Stomach (tissue), 19 donors: ENCODE measurements at places on chromosomes 6 and 20. TPM values are rescaled to one million over a fixed set of nuclear protein-coding genes. Genes with fewer than 3 reads are reported as not detected.
A peak's percentile ranks its signal among the peaks of the same experiment; 100 is the strongest.

The KHDRBS2 gene
- 0.45 TPM for total RNA-seq

DNA sequence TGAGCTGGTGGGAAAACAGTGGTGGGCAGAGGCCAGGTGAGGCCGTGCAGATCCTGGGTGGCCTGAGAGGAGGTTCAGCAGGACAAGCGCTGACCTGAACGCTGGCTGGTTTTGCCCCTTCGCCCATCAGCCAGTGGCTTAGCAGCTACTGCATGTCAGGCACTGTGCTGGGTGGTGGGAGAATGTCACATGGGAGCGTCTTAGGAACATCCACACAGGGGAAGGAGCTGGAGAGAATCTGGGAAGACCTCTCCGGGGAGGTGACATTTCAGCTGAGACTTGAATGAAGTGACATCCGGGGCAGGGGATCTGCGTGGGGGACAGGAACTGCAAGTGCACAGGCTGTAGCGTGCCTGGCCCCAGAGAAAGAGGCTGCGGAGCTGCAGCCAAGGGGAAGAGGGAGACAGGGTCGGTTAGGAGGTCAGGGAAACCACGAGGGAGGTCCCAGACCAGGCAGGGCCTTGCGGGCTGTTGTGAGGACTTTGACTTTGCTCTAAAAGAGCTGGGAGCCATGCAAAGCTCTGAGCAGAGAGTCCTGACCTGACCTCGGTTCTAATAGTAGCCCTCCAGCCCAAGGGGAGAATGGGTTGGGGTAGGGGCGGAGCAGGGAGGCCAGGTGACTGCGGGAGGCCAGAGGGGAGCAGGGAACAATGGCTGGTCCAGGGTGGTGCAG is 156.8 kb upstream of the PTPN1 start:
- DNase-seq = no peak

GRCh38 chr6:148395583-148396101 is 53.0 kb downstream of the SASH1 start:
- DNase-seq = no peak

DNA sequence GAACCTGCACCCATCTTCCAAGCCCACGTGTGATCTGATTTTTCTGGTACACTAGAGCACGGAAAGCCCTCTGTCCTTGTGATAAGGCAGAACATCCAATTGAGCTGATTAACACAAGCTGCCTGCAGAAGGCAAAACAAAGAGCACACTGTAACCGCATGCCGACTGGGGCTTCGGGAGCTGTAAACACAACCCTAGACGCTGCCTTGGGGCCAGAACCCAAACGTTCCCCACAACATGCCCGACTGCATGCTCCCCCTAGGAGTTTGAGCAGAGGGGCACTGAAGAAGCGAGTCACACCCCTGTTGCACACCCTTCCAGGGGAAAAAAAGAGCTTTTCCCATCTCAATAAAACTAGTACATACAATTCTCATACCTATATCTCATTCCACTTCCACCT is 470.7 kb downstream of the HTR1B start:
- no peak for DNase-seq

- no peak for DNase-seq
These were observed 115.7 kb upstream of the RALGAPA2 start for GRCh38 chr20:20827992-20828597.

DNA sequence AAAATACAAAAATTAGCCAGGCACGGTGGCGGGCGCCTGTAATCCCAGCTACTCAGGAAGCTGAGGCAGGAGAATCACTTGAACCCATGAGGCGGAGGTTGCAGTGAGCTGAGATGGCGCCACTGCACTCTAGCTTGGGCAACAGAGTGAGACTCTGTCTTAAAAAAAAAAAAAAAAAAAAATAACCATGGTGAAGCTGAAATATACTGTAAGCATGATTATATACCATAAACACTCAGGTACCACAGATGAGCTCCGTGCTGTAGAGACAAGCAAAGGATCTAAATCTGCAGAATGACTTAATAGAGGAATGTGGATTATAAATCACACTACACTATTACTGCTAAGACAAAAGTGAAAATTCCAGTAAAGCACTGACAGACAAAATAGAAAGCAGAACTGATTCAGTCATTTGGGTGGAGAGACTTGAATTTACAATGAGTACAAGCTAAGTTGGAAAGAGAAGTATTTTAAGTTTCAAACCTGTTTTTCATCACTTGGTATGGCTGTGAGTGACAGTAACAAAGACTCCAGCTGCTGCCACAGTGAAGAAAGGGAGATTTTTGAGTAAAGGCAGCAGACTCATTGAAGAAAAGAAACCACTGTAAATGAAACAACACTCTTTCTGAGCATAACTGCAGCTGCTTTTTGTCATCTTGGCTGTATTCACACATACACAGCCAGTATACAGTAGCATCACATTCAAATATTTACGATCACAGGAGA is 322.1 kb downstream of the RNGTT start:
- DNase-seq = peak; percentile 62

DNA sequence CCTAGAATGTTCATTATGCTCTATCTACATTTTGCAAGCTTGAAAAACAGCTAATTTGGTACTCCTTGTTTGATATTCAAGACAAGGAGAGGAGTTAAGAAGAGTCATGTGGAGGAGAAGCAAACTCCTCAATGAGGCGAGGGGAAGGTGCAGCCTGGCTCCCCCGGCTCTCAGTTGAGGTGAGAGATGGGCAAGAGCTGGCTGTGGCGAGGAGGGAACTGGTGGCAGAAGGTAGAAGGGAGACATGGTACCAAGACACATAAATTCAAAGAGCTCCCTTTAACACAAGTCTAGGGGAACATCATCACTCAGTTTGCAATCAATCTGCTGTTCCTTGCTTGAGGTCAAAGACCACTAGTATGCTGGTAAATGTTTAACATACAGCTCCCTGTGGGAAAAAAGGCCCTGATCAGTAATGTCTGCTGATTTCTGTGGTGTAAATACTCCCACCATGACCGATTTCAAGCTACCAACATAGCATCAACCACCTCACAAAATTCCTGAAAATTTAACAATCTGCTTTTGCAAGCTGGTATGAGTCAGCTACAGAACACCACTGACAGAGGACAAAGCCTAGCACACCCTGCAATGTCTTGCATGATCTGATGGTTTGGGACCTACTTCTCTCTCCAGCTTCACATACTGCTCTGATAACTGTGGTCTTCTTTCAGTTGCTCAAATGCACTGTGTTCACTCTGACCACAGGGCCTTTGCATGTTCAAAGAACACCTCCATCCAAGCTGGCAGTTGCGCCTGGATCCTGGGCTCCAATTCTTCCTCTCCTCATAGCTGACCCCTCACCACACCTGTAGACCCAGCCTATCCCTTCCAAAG is 516.3 kb upstream of the CHD6 start:
- DNase-seq = no peak

- DNase-seq = peak; percentile 73
These were observed 180.4 kb upstream of the JARID2 start for GRCh38 chr6:15065261-15065989.
